ENCODE measurements at places on chromosomes 16 and 17. TPM values are rescaled to one million over a fixed set of nuclear protein-coding genes. Genes with fewer than 3 reads are reported as not detected.

DNA sequence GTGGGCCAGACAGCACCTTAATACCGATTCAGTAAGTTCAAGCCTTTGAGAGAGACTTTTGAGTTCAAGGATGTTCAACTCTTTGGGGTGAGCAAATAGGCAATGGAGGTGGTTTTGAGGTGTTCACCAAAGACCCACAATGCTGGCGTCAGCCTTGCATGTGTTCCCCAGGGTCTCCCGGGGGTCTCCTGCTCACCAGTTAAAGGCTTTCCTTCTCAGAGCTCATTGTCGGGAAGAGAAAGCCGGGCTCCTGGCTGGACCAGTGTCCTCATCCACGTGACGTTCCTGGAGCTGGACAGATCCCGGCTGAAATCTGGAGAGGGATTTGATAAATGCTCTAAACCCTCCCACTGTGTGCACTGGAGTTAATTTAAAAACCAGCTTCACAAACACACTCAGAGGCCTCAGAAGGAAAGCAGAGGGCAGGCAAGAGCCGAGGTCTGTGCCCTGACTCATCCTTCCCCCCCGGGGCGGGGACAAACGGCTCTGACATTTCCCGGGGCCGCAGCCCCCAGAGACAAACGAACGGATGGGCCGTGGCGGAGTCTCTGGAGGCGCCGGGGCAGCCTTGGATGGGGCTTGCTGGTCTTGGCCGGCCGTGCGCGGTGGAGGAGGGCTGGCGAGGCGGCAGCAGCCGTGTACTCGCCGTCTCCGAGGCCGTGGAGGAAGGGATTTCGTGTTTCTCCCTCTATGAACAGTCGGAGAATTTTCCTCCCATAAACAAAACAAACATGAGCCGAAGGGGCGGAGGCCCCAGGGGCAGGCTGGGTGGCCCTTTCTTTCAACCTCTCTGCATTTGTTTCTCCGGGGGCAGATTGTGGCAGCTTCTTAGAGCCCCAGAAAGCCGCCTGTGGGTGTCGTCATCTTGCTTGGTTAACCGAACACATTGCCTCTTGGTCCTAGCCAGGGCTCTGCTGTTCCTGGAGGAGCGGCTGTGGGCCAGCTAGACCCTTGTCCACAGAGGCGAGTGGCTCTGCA, 94.2 kb downstream of the NTN1 start:
- peak; percentile 29 for DNase-seq

DNA sequence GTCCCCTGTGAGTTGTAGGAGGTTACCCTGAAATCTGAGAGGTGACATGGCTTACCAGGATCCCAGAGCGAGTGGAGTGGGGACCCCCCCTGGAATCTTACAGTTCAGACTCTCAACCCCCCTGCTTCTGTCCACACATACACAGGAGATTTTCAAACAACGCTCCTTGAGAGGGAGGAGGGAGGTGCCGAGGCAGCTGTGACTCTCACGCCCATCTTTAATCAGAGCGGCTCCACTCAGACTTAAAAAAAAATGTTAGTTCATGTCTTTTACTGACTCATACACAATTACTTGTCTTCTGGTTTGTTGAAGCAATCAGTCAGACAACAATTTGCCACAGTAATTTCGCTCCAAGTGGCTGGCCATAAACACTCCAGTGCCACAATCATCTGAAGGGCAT, 15.4 kb upstream of the TMEM220 start:
- no peak for DNase-seq

DNA sequence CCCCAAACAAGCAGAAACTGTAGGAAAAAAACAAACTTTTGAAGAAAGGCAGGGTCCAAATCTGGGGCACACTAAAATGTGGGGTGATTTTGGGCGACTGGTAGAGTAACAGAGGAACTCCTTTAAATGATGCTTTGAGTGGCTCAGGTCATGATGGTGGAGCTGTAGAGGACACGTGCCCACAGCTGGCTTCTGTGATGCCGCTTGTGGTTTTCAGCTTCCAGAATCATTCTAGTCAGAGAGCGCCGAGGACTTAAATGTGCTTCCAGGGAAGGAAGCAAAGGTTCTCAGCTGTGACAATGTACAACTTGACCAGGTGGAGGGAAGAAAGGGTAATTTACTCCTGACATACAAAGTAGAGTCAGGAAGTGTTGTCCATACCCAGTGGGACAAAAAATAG, 162.4 kb downstream of the LGALS9B start:
- no peak for DNase-seq

DNA sequence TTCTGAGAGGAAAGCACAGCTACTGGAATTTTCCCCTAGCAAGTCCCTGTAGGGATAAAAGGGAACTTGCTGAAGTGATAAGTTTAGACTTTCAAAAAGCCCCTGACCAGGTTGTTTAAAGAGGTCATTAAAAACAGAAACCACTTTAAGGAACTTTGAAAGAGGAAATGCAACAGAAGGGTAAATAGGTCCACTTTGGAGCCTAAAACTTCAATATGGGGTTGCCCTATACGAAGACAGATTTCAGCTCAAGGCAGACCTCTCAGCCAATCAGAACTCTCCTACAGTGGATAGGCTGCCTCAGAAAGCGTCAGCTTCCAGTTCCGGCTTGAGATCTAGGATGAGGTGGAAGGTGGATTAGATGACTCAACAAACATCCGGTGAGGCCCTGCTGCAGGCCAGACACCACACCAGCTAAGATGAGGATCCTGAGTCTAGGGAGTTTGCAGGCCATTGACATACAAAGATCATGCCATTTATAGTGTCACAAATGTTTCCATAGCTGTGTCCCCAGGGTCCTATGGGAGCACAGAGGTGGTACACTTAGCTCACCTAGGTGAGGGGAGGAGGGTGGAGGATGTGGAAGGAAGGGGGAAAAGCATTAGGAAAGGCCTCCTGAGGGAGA, 7.9 kb upstream of the MFSD6L start:
- no peak for DNase-seq

SULT1A3 gene
- 3.1 TPM for total RNA-seq

HSD11B2 gene
- total RNA-seq = 7.5 TPM

RASL10B gene
- 0.49 TPM for total RNA-seq
